ENCODE measurements at places on chromosomes 2 and 18. TPM values are rescaled to one million over a fixed set of nuclear protein-coding genes. Genes with fewer than 3 reads are reported as not detected.
A peak's percentile ranks its signal among the peaks of the same experiment; 100 is the strongest.

DNA sequence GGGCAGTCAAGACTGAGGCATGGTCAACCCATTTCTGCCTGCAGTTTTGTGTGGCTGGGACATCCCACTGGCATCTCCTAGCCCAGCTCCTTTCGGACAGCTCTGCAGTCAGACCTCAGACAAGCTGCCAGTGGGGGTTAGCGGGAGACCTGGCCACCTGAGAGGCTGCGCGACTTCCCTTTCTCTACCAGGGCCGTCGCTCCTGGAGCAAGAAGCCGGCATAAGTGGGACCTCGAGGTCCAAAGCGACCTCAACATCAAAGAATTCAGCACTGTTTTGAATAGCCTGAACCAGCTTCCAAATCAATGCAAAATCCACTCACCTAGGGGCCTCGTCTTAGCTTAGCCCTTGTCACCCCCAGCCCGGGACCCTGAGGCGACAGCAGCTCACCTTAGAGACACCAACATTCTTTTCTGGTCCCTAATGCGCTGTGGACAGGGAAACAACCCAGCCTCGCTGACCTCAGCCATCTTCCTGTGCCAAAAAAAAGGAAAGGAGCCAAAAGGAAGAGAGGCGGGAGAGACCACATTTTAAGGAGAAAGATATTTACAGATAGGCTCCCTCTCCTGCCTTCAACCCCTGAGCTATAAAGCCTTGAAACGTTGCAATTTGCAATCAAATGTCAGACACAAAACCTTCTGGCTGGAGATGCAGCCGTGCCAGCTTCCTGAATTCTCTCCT is 81.2 kb downstream of the GFPT1 start:
- DNase-seq = no peak

GRCh38 chr18:13429884-13430510 is 211.4 kb downstream of the LDLRAD4 start:
- DNase-seq = no peak

DNA sequence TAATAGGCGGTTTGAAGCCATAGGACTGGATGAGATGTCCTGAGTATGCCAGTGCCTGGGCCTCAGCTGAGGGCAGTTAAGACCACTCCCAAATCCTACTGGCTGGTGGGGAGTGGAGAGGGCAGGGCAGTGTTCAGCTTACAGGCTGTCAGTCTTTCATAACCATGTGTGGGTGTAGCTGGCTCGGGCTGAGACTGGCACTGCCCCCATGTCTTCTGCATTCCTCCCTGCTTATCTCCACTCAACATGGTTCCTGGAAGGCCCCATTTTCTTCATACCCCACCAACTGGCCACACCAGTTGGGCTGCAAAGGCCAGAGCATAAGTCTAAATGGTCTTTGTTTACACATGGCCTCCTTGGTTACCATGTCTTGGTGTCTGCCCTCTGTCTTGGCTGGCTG is 17.2 kb upstream of the IL37 start:
- DNase-seq = no peak

DNA sequence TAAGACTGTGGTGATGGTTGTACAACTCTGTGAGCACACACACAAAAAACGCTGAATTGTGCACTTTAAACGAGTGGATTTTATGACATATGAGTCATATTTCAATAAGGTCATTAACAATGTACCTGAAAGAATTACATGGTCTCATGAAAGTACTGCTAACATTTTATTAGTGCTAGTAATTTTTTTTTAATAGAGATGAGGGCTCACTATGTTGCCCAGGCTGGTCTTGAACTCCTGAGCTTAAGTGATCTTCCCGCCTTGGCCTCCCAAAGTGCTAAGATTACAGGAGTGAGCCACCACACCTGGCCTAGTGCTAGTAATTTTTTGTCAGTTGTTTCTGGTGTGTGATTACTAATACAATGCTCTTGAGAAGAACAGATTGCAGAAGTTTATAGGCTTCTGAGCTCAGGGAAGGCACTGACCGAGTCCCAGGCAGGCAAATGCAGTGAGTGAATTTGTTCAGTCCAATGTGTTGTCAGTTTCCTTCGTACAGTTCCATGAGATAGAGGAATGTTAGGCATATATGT is 177.0 kb downstream of the TGIF1 start:
- DNase-seq = no peak

GRCh38 chr2:229132236-229132635 is 138.9 kb downstream of the PID1 start:
- no peak for DNase-seq

DNA sequence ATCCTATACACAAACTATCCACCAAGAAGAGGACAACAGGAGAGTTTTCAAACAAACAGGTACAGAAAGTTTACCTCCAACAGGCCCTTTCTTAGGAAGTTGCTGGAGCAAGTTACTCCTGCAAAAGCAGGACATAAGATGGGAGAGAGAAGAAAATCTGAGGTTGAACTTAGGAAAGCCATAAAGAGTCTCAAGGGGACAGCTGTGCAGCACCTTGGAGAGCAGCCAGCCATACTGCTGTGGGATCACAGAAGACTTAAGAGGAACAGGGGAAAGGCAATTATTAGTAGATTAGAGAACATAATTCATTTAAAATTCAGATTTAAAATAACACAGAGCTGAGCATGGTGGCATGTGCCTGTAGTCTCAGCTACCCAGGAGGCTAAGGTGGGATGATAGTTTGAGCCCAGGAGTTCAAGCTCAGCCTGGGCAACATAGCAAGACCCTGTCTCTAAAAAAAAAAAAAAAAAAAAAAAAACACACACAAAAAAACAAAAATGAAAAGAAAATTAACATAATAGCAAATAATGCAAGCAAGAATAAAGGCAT is 148.1 kb upstream of the SIX3 start:
- DNase-seq = no peak

DNA sequence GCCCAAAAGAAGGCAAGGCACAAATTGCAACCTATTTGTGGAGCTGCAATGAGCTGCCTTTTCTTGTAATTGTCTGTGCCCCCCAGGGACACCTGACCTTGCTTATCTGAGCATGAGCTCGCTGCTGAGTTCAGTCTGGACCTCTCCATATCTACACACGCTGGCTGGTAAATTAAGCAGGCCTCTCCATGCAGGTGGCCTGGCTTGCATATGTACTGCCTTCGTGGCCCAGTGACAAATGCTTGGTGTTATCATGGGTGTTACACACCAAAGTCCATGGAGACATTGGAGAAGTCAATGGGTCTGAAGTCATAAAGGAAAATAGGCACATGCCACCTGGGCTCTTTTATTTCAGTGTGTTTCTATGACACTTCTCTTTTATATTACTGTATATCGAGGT is 121.2 kb downstream of the IRS1 start:
- no peak for DNase-seq

DNA sequence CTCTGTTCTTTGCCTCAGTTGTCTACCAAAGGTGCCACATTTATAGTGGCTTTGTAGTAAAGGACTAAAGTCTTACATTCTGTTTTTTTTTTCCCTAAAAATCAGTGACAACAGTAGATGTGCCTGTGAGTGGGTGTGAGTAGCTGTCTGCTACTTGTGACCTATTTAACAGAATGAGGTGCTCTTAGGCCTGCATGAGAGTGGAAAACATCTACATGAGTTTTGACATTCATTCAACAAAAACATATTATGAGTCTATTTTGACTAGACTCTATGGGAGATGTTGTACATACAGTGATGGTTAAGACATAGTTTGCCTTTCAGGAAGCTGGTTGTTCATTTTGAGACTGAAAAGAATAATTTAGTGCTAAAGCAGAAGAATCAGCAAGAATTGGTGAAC is 36.7 kb downstream of the IL1R2 start:
- no peak for DNase-seq

DNA sequence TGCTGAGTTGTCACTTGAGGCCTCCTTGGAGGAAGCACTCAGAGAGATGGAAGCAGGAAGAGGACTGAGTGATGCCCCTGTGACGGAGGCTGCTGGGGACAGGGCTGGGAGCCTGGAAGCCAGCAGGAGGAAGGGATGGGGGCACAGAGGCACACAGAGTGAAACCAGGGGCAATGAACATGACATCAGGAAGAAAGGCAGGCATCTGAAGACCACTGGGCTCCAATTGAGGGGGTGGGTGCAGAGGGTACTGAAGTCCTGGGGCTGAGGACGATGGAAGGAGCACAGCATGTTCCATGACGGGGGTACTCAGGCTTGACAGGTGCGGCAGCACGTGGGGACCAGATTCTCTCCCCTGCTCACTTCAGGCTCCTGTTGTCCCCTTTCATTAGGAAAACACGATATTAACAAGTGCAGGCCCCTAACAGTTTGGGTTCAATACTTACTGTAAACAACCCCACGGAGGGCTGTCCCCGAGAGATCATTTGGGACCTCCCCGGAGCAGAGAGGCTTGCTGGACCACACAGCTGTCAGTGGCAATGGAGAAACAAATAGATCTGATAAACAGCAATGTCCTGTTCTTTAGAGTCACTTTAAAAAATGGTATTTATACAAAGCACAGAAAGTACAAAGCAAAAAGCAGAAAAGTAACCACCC is 8.7 kb downstream of the INPP5D start:
- no peak for DNase-seq

GRCh38 chr18:9017167-9017904 is 85.2 kb upstream of the NDUFV2 start:
- peak; percentile 3 for DNase-seq

- DNase-seq = no peak
Observed at GRCh38 chr2:158783923-158784322, 11.2 kb upstream of the DAPL1 start.

DNA sequence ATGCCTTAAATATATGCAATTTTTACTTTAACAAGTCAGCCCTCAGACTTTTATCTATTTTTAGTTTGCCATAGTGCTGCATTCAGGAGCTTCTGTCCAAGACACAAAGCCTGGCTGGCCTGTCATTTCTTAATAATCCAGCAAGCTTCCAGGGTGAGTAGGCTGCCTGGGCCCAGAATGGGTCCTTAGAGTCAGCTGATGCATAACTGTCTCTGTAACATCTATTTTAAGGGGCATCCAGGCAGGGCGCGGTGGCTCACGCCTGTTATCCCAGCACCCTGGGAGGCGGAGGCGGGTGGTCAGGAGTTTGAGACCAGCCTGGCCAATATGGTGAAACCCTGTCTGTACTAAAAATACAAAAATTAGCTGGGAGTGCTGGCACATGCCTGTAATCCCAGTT is 11.8 kb upstream of the GNLY start:
- no peak for DNase-seq

DNA sequence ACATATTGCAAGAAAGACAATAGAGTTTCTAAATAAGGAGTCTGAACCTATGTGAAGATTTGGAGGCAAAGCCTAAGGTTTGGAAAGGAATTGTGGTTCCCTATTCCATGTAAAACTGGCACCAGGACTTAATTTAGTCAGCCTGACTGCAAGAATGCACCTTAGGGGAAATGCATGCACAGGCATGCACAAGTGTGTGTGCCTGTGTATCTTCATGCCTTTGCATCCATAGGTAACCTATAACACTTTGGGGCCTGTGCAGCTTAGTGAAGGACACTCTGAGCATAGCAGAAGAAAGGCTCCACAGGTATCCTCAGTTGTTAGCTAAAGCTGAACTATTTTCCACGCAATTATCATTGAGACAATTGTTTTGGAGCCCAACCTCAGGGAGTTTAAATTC is 73.4 kb downstream of the RPRM start:
- DNase-seq = no peak

The EXOC6B gene
- 19.8 TPM for total RNA-seq

The GEN1 gene
- 6.2 TPM for total RNA-seq

The SP140 gene
- 70.8 TPM for total RNA-seq

The DOK6 gene
- total RNA-seq = not detected

The FSIP2 gene
- total RNA-seq = 0.36 TPM

The SPHKAP gene
- not detected for total RNA-seq

The MPPE1 gene
- 75.3 TPM for total RNA-seq

The XPO1 gene
- 180 TPM for total RNA-seq

The UPP2 gene
- not detected for total RNA-seq
